ENCODE measurements at places on chromosomes 16 and 17.

DNA sequence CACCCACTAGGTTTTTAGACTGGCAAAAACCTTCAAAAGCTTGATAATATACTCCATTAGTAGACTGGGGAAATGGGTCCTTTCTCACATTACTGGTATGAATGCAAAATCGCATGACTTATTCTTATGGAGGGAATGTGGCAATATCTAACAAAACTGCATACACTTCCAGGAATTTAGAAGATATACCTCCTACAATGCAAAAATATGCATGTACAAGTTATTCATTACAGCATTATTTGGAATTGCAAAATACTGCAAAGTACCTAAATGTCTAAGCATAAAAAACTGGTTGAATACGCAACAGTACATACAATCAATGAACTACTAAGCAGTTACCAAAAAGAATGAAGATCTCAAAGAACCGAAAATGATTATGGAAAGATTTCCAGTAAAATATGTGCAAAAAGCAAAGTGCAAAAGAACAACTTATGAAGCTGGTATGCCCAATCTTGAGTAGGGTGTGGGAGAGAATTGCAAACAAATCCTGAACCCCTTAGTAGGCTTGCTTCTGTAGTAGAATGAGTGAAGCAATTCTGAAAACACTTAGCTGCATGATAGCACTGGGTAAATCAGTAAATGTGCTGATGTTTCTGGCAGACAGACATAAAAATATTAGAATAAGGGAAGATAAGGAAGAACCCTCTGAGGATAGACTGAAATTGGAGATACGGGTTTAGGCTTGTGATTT is 180.1 kb downstream of the PARN start:
- no peak for DNase-seq

DNA sequence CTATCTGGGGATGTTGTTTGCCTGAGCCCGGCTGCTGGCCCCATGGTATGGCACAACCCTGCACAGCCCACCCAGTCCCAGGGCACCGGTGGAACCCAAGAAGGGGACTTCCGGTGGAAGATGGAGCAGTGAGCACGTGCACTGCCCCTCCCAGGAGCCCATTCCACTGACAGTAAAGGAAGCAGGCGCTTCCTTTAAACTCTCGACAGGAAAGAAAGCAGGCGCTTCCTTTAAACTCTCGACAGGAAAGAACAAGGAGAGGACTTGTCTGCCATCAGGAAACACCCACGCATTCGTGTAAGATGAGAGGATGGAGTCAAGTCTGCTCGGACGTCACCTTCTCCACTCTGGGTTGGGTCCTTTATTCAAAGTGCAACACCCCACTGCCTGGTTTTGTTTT is 53.7 kb downstream of the IL21R start:
- no peak for DNase-seq

- DNase-seq: no peak
Measured at GRCh38 chr16:3691761-3692160, 25.6 kb downstream of the TRAP1 start.

- no peak for DNase-seq
Measured at GRCh38 chr17:1872976-1873375, 43.2 kb downstream of the RPA1 start.

- DNase-seq: no peak
Measured at GRCh38 chr16:4882633-4883285, 35.5 kb downstream of the UBN1 start.
